ENCODE measurements at places on chromosomes 11 and 22.

- DNase-seq: no peak
These were observed 46.5 kb upstream of the CRTAM start for GRCh38 chr11:122791836-122792235.

GRCh38 chr11:64558065-64558745 is 32.8 kb upstream of the SLC22A12 start:
- DNase-seq: no peak

DNA sequence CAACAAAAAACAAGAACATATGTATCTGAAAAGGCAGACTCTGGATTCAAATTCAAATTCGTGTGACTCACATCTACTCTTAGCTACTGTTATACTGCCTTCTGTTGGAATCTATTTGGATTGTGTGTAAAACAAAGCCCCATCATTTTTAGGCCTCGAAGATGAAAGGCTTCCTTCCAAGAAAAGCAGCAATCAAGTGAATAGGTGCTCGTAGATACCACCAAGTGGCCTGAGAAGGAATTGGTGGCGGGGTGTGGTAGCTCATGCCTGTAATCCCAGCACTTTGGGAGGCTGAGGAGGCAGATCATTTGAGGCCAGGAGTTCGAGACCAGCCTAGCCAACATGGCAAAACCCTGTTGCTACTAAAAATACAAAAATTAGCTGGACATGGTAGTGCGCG is 4.2 kb downstream of the GRAMD1B start:
- peak; percentile 45 for DNase-seq

DNA sequence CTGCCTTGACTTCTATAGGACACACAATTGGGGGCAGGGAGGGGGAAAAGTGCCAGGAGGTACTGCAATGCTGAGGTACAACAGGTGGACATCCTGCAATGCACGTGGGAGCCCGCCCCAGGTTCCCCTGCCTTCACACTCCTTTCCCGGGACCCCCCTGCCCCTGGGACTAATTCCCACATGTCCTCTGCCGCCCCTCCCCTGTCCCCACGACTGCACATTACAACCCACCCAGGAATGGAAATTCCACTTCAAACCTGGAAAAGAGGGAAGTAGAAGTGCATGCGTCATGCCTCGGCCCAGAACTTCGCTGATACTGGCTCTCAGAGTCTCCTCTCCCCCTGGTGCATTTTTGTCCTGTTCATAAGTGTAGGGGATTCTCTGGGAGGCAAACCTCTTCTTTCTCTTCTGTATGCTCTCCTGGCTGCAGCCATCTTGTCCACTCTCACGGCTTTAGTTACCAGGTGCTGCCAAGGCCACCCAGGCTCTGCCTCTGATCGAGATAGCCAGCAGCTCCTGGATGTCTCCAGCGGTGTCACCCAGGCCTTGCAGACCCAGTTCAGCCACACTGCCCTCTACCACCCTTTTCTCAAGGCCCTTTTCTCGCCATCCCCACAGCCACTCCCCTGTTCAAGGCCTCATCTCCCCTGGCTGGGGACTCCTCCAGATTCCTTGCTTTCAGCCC is 43.7 kb downstream of the GDPD5 start:
- no peak for DNase-seq

DNA sequence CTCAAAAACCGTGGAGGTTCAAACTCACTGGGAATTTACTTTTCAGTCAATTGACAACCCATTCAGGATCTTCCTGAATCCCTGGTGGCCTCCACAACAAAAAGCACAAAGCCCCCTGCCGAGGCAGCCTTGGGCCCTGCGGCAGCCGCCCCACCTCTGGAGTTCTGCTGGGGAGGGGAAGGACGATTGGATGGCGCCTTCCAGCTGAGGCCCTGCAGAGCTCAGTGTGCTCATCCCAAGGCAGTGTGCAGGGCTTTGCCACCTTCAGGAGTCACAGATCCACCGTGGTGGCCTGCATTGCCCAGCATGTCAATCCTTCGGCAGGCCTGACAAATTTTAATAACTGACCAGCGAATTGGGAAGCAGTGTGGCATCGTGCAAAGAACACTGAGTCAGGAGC is 7.4 kb downstream of the ZFTA start:
- no peak for DNase-seq

DNA sequence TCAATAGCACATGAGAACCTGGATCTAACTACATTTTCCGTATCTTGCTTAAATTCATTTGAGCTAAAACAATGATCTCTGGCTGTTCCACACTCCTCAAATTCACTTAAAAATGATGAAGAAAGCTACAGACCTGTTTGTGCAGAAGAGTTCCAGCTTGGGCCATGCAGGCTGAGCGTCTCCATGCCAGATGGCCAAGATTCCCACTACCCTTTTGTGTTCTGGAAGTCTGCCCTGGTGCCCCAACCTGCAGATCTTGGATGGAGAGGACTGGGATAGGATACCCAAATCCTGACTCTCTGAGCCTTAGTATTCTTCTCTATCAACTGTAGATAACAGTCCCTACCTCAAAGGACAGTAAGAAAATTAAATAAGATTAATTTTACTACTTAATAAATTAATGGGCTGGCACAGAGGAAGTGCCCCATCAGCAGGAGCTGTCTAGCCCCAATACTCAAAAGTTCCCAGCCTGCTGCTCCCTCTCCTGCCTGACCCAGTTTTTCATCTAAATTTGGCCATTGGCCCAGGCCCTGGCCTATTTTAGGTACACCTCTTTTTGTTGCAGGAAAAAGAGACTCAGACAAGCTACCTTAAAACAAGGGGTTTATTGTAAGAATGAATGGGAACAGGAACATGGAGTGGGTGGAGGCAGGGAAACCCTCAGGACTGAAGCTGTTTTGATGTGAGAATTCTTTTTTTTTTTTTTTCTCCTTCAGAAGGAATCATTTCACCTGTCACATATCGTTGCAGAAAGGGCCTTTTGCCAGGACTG is 81.4 kb upstream of the GRK3 start:
- DNase-seq: no peak

DNA sequence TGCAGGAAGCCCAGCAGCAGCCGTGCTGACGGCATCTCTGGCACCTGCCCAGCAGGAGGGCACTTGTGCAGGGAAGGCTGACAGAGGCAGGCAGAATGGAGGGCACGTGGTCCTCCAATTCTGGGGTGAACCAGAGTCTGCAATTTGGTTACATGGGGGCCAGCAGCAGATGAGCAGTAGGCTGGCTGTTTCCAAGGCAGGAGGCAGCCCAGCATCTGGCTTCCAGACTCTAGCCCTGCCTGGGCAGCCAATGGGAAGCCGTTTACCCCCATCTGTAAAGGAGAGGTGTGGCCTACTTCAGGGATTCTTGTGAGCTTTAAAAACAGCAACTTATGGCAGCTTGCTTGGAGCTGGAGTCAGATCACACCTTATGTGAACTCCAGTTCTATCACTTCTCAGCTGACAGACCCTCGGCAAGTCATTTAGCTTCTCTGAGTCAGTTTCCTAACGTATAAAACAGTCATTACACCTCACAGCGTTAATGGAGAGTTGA is 27.9 kb upstream of the RASL10A start:
- DNase-seq: no peak

DNA sequence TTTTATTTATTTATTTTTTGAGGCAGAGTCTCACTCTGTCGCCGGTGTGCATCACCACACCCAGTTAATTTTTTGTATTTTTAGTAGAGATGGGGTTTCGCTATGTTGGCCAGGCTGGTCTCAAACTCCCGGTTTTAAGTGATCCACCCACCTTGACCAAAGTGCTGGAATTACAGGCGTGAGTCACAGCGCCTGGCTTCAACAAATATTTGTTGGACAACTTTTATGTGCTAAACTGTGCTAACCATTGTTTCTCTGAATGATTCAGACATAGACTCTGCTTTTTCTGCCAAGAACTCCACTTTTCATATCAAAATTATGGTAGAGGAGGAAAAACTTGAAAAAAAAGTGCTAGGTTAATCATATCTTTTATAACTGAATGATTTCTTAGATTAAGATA is 36.3 kb downstream of the MMP7 start:
- no peak for DNase-seq

- DNase-seq: no peak
These were observed 220.8 kb downstream of the DBX1 start for GRCh38 chr11:19939415-19939929.

DNA sequence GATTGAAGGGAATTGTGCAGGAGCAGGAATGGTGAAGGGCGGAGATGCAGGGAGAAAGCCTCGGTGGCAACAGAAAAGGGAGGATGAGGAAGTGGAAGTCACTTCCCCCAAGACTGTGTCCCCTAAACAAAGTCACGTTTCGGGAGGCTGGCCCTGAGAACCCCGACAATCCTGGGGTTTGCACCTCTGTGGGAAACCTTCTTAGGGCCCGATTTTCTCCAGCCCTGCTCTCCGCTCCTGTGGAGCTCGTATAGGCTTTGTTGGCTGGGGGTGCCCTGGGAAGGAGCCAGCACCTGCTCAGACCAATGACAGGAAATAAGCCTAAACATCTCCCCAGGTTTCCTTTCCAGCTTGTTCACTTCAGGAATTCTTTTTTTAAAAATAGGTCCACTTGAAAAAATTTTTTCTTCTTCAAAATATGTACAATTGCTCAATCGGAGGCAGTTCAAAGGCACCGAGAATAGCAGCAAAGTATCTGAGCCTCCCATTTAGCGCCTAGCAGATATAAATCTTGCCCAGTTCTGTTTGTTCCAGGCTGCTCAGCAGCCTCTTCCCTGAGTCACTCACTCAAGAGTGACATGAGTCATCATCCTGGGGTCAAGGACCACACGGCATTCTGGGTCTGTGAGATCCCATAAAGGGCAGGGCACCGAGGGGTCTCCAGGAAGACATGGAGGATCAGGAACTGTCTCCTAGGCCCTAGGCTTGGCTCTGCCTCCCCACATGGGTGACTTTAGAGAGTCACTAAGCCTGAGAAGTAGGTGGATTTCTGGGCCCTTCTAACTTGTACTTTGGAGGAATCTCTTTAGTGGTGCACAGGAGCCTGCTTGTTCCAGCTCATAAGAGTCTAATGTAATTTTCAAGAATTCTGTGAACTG is 34.0 kb downstream of the IRAG1 start:
- peak; percentile 14 for DNase-seq

DNA sequence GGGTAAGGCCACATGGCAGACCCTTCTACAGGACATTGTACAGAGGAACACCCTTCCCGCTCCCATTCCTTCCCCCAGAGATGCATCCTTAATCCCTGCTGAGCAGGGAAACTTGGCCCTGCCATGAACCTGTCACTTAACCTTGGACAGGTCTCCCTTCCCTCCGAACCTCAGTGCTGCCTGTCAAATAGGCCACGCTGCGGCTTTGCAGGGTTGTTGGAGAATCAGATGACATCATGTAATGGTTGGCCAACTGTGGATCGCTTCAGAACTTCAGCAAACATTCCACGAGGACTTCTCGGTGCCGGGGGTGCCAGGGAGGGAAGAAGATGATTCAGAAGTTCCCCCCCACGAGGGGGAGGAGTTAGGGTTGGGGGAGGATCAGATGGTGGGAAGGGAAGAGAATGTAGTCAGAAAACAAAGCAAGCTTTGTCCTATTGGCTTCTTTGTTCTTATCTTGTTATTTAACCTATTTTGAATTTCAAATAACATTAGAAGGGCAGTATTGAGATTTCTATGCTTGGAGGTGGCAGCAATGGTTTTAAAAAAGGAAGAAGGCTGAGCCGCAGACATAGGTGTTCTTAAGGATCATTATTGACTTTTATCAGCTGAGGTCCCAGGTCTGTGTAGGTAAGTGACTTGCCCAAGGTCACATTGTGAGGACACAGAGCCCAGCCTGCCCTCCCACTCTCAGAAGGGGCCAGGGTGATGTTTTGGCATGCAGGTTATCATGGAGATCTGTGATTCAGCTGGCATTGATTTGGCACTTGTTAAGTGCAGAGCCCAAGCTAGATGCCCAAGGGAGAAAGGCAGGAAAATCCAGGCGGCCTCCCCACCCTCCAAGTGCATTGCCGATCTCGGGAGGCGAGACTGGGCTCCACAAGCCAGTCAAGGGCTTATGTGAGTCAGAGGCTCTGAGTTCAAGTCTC is 3.1 kb downstream of the CDC42EP1 start:
- DNase-seq: no peak

- no peak for DNase-seq
These were observed 11.2 kb upstream of the P4HA3 start for GRCh38 chr11:74322667-74323066.

DNA sequence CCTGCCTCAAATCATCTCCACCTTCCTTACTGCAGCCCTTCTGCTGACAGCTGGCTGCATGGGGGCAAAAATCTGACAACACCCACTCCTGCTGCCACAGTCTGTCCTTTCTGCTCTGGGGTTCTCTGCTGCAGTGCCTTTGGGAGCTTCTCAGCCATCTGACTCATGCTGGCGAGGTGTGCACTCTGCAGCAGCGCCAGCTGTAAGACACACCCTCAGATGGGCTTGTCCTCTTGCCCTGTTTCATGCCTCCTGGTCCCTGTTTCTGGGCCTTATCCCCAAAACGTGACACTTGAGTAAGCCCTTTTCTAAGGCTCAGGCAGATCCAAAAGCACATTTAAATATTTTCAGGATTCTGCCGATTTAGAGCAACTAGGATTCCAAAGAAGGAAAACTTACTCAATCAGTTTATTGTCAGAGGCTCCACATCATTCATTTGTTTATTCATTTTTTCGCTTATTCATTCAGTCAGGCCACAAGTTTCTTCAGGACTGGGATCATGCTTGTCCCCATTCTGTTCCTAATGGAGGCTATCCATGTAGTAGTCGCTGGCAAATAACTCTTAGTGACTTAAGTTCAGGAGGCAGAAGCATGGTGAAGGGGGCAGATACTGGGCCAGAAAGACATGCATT is 60.2 kb downstream of the SMIM38 start:
- DNase-seq: no peak

- no peak for DNase-seq
These were observed 10.5 kb upstream of the NFAM1 start for GRCh38 chr22:42442748-42443147.

- no peak for DNase-seq
These were observed 38.2 kb upstream of the RAB38 start for GRCh38 chr11:88213406-88213805.

DNA sequence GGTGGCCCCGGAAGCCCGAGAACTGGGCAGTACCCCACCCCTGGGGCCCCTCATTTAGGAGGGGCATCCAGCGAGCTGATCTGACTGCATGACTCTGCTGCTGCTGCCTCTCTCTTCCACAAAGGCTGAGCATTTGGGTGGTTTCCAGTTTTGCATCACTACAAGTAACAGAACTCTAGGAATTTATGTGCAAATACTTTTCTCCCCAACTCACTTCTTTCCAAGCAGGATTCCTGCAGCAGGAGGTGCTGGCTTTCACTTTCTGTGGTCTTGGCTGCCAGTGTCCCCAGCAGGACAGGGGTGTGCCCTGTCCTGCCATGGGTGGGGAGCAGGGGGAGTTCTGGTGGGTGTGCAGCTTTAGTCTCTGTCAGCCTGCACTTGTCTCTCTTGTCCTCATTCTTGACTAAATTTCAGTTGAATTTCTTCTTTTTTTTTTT is 21.2 kb downstream of the UPB1 start:
- no peak for DNase-seq
